Large intestine (tissue), 12 donors: ENCODE measurements at places on chromosomes 2 and 18. TPM values are rescaled to one million over a fixed set of nuclear protein-coding genes. Genes with fewer than 3 reads are reported as not detected.

DNA sequence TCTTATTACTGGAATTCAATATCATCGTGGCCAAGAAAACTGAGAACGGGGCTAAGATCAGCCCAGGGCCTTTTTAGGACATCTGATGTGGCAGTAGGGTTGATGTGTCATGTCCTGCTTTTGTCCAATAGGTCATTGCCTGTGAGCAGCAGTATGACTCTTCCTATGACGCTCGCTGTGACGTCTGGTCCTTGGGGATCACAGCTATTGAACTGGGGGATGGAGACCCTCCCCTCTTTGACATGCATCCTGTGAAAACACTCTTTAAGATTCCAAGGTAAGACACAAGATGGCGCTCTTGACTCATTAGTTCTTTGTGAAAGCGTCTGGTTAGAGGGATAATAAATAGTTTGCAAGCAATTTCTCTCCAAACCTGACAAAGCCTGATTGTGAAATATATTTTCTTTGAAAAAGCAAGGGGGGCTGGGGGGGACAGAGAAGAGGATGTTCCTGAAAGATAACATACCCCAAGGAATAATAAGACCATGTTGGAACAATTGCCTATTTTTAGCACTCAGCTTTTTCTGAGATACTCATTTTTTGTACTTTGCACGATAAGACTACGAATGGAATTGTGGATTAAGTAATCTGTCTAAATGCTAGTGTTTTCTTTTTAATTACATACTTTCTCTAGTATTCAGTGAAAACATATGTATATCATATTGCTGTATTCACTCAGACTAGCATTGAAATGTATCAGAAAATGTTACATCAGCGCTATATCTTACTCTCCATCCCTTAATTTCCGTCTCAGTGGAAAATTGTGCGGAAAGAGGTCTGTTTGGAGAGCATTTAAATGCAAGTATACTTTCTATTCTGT is 58.1 kb downstream of the MYO3B start:
- DNase-seq = peak; percentile 9

The AKAIN1 gene
- 0.12 TPM for polyA plus RNA-seq

DNA sequence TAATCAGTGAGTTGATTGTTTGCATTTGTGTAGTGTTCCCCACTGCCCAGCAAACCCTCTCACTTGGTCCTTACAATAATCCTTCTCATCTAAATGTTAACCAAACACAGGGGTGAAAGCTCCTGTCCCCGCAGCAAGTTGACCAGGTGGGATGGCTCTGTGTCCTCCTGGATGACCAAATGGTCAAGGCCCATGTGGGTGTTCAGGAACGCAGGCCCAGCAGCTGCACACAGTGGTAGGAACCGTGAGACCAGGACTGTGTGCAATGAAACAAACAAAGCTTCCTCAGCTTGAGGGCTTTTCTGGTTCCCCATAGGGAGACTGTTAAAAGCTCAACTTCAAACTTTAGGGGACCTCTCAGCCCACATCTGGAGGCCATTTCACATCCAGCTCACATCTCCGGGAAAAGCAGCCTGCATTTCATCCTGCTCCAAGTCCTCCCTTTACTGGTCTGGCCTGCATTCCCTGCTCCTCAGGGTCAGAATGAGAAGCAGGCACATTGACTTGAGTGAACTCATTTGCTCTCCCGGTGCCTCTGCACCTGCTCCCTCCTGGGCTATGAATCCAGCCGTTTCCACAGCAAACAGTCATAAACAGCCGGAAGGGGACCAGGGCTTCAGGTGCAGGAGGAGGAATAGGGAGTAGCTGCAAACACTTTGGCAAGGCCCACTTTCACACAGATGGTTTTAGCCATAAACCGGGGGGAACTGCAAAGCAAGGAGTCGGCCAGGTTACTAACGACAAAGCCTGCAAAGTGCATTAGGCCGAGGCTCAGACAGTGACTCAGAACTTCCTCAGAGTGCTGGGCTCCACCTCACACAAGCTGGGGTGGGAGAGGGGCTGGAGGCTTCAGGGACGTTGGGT is 144.7 kb downstream of the CAPN13 start:
- peak; percentile 52 for DNase-seq

The DLGAP1 gene
- 0.69 TPM for polyA plus RNA-seq

The OTOS gene
- not detected for polyA plus RNA-seq

GRCh38 chr2:30820381-30821055 is 13.3 kb upstream of the CAPN13 start:
- DNase-seq = no peak

- no peak for DNase-seq
These were observed 9.3 kb downstream of the ALPK2 start for GRCh38 chr18:58619596-58619930.

The IL37 gene
- polyA plus RNA-seq = 1.6 TPM

DNA sequence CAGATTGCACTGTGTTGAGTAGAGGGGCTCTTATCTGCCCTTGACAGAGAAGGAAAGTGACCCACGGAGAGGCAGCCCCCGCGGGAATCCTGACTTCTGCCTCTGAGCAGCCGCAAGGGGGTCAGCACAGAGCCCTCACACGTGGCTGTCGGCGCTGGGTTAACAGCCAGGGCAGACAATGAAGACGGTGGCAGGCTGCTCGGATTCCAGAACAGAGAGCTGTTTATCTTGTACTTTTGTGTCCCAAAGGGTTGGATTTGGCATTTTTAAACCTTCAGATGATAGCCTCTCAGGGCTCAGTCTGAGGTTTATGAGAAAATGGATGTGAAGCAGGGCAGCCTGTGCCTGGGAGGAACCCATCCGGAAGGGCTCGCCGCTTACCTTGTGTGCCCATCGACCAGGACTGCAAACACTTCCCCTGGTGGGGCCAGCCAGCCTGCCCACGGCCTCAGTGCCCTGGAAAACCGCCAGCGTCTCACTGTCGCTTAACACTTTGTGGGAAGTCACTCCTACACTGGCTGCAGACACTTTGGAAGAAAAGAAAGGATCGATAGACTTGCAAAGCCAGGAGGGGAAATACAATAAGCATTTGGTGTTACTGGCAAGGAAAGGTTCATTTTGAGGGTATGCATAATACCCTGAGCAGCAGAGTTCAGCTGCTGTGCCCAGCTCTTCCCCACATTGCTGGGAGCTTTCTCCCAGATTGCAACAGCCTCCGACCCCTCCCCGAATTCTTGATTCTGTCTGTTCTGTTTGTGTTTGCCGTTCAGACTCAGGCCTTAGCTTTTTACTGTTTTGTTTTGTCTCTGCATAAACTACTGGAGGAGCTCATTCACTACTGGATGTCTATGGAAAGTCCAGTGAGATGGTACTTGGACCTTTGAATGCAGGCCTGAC is 325.3 kb upstream of the MYT1L start:
- no peak for DNase-seq

- no peak for DNase-seq
These were observed 482.3 kb downstream of the TNS1 start for GRCh38 chr2:217520356-217521010.
